ENCODE measurements at places on chromosomes 3 and 15.

- DNase-seq, result no peak
Measured at GRCh38 chr15:89364741-89365450, 30.3 kb upstream of the POLG start.

- no peak for DNase-seq
Measured at GRCh38 chr3:186108106-186108940, 566 bp downstream of the ETV5 start.

GRCh38 chr3:105773291-105773690 lies 95.5 kb downstream of the CBLB start:
- no peak for DNase-seq

DNA sequence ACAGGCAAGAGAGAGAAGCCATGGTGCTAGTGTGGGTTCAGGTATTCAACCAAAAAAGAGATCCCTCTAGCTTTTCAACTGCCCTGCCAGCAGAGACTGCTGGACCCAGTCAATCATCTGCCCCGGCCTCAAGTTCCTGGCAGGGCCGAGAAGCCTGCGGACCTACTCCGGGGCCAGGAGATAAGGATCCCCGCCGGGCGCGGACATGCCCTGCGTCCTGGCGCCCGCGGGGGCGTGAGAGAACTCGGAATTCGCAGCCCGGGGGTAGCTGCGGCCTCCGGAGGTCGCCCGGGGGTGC lies 821 bp upstream of the MAGI1 start:
- DNase-seq, result no peak

DNA sequence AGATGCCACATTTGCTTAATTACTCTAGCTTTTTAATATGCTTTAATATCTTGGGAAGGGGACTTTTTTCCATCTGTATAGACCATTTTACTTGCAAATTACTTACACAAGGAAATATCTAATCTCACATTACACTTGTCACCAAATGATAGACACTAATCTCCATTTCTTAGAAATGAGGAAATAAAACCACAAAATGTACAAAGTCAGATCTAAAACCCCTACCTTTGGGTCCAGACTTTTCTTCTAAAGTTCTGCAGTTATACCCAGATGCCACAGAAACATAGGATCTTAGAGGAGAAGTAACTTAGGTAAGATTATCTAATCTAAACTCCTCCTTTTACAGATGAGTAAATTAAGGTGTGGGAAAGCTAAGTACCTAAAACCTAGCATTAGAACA lies 44.3 kb downstream of the CD200R1L start:
- no peak for DNase-seq

Measured in activated naive CD4-positive, alpha-beta T cell (primary cell).